Cortex of kidney (tissue), 1 donor: ENCODE measurements at places on chromosomes 16 and 17.

- no peak for DNase-seq
These were observed 684 bp downstream of the ZFP90 start for GRCh38 chr16:68539711-68540239.

GRCh38 chr17:50139950-50140885, 10.3 kb upstream of the SAMD14 start:
- DNase-seq: no peak

DNA sequence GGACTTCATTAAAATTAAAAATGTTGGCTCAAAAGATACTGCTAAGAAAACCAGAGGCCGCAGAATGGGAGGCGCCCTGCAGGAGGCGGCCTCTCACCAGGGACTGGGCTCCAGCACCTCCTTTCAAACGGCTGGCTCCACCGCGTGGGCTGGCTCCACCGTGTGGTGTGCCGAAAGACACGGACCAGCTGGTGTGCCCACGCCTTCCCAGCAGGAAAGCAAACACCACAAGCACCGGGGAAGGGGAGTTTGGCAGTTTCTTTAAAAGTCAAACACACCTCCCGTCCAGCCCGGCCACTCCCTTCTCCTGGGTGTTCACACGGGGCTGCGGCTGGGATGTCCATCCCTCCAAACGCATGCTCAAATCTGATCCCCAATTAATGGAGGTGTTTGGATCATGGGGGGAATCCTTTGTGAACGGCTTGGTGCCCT, 13.9 kb downstream of the HAGH start:
- no peak for DNase-seq

DNA sequence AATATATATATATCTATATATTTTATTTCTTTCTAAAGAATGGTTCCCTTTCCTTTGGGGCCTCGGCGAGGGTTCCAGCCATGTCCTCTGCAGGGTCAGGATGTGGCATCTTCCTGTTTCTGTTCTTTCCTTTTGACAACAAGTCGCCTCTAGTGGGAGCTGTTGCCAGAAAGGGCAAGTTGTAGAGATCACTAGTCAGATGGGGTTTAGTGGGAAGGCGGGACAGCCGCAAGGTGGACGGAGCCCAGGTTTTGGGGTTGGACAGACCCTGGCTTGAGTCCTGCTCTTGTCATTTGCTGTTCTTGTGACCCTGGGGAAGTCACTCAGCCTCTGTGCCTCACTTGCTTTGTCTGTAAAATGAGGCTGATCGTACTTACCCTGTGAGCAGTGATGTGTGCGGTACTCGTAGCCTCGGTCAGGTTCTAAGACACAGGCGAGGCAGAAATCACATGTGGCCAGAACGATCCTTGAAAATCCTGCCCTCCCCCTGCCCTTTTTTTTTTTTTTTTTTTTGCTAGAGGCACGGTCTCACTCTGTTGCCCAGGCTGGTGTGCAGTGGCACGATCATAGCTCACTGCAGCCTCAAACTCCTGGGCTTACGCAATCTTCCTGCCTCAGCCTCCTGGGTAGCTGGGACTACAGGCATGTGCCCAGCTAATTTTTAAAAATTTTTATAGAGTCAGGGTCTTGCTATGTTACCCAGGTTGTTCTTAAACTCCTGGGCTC, 80.1 kb downstream of the ABCC6 start:
- DNase-seq: no peak

DNA sequence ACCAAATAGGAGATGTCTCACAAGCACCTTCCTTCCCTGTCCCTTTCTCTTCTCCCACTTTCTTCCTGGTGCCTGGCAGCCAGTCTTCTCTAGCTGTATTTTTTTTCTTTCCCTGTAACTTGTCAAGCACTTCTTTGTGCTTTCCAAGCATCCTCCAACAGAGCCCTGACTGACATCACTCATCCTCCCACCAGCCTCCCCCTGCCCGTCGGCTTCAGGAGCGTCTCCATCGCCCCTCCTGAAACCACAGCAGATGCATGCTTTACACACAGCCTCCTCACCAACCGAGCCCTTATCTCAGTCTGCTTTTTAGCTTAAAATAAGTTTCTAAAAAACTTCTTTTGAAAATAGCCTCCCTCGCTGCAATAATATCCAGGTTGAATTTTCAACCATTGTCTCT, 268.7 kb upstream of the CDH5 start:
- DNase-seq: no peak

- no peak for DNase-seq
These were observed 75.1 kb downstream of the CYLD start for GRCh38 chr16:50816901-50817555.
